GOT3 (cell line): ENCODE measurements at places on chromosomes 11 and 22.

DNA sequence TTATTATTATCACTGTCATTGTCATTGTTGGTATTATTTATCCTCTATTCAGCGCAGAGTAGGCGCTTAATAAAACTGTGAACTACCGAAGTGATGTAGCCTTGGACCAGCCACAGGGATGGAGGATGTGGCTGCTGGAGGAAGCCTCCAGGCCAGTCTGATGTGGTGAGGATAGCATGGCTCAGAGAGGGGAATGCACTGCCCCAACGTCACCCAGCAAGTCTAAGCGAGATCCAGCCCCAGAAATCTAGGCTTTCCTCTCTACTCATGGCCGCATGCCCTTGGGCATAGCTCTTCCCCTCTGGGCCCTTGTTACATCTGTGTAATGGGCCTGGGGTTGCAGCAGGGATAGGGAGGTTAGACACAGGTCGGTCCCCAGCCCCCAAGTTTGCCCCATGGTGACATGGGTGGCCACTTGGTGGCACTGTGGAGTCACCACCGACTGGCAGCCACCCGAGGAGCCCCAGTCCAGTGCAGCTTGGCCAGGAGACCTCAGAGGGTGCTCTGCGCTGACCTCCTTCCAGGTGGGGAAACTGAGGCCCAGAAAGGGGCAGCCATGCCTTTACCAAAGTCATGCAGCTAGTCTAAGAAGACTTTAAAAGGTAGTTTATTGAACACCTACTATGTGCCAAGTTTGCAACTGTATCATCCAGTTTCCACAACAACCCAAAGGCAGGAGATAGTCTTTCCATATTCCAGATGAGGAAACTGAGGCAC, 395.7 kb downstream of the MN1 start:
- no peak for DNase-seq

- DNase-seq: no peak
Measured at GRCh38 chr11:118572981-118573550, 857 bp downstream of the ARCN1 start.

GRCh38 chr11:69984457-69985261, 93.5 kb upstream of the ANO1 start:
- no peak for DNase-seq

GRCh38 chr22:30228509-30229359, 17.8 kb downstream of the LIF start:
- no peak for DNase-seq

- DNase-seq: no peak
Measured at GRCh38 chr22:22154040-22154439, 90.5 kb upstream of the VPREB1 start.

GRCh38 chr11:9678576-9678975, 14.7 kb downstream of the SWAP70 start:
- no peak for DNase-seq

- no peak for DNase-seq
Measured at GRCh38 chr11:2144544-2145248, 5.5 kb upstream of the IGF2 start.

GRCh38 chr11:116432301-116432700, 340.5 kb downstream of the BUD13 start:
- DNase-seq: no peak

DNA sequence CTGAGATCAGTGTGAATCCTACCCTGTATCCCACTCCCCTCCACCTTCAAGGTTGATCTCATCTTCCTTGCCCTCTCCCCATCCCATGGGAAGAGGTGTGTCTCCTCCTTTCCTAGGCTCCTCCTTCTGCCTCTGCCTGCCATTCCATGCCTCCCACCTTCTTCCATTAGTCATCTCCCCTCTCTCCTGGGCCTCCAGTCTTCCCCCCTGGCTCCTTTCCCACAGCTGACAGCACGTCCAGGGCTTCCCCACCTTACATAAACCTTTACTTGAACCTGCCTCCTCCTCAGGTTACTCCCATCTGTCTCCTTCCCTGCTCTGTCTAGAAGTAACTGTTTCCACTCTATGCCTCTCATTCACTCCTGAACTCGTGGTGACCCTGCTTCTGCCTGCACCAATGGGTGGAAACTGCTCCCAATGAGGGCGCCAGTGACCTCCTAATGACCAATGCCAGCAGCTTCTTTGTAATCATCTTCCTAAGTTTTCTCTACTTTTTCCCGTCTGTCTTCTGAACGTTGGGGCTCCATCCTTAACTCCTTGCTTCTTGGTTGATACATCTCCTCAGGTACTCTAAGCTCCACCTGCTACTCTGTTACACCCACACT, 266.9 kb upstream of the NARS2 start:
- no peak for DNase-seq

DNA sequence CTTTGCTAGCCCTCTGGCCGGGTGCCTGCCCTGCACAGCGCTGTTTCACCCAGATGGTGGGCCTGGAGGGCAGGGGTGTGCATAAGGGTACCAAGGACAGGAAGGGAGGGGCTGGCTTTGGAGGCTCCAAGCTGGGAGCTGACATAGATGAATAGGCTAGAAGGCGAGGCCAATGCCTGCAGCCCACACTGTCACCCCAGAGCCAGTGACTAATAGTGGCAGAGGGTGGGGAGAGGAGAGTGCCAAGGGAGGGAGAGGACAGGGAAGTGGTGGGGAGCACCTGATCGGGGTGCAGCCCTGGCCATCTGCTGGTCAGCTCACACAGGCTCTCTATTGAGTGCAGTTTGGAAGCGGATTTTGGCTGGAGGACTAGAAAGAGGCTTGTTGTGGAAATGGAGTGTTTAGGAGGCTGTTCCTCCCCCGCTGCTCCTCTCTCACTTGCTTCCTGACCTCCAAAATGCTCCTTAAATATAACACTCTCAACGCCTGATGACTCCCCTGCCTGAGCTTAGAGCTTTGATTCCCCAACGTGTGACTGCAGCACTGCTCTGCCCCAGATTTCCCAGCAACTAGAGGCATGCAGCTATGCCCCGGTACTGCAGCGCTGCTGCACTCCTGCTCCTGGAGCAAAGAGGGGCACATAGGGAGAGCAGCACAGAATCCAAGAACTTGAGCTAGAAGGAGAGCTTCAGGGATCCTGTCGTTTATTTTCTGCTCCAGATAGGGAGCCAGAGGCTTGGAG, 89.2 kb downstream of the GRAMD1B start:
- no peak for DNase-seq

DNA sequence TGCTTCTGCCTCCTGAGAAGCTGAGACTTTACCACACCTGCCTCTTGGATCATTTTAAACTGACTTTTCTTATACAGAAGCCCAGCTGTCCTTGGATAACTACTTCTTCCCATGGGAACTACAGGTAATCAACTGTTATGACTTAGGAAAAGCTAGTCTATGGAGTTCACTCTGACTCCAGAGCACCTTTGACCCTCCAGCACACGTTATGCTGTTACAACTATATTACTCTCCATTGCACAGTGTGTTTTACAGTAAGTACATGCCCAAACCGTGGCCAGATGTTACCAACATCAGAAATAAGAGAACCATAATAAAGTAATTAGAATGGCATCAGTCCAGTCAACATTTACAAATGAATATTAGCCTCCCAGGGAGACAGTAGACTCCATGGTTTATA, 21.3 kb upstream of the TSG101 start:
- no peak for DNase-seq

- no peak for DNase-seq
Measured at GRCh38 chr11:86793307-86793706, 7.0 kb upstream of the PRSS23 start.

- DNase-seq: peak; percentile 18
Measured at GRCh38 chr11:35617687-35618496, at the start of gene FJX1. TSS of gene FJX1 (plus strand) at chr11:35618460. CDS start at chr11:35618637, 177 bp downstream.

GRCh38 chr11:33869481-33870422, 22.1 kb downstream of the LMO2 start:
- DNase-seq: no peak

GRCh38 chr11:71843858-71844257, 10.9 kb downstream of the DEFB108B start:
- DNase-seq: no peak

DNA sequence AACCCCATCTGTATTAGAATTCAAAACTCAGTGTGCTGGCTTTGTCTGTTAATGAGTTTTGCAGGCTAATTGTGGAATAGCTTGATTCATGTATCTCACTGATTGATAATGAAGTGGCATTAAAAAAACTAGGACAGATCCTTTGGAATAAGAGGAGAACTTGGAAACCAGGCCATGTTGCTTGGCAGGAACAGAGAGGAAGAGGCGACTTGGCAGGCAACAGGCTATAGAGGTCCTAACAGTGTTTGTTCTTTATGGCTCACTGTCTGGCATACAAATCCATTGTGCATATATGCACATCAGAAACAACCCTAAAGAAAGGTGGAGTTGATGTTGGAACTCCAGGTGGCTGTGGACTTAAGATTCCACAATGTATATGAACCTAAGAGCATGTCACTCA, 17.4 kb upstream of the OR9I1 start:
- DNase-seq: no peak
